ENCODE measurements at places on chromosomes 3 and 15.

DNA sequence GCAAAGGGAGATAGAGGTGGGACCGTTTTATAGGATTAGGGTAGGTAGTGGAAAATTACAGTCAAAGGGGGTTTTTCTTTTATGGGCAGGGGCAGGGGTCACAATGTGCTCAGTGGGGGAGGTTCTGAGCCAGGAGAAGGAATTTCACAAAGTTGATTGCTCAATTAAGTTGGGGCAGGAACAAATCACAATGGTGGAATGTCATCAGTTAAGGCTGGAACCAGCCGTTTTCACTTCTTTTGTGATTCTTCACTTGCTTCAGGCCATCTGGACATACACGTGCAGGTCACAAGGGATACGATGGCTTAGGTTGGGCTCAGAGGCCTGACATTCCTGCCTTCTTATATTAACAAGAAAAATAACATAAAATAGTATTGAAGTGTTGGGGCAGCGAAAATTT lies 453.8 kb downstream of the VGLL3 start:
- DNase-seq: no peak

GRCh38 chr3:45628746-45629145 lies 34.2 kb downstream of the LIMD1 start:
- DNase-seq: no peak

DNA sequence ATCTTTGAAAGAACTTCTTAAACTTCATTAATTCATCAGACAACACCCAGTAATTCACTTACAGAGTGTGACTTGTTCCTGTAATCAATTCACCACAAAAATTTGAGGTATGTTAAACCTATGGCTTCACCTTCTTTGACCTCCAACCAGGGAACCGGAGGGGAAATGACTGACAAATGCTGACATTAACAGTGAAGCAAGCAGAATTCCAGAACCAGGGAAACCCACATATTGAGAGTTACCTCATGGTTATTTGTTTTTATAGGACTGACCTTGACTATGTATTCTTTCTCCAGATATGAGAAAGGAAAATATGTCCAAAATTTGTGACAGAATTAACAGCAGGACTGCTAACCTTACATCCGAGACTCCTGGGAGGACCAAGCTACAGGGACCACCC lies 2.7 kb downstream of the P3H2 start:
- no peak for DNase-seq

GRCh38 chr3:126752303-126753190 lies 48.5 kb downstream of the CHCHD6 start:
- DNase-seq: peak; percentile 89

DNA sequence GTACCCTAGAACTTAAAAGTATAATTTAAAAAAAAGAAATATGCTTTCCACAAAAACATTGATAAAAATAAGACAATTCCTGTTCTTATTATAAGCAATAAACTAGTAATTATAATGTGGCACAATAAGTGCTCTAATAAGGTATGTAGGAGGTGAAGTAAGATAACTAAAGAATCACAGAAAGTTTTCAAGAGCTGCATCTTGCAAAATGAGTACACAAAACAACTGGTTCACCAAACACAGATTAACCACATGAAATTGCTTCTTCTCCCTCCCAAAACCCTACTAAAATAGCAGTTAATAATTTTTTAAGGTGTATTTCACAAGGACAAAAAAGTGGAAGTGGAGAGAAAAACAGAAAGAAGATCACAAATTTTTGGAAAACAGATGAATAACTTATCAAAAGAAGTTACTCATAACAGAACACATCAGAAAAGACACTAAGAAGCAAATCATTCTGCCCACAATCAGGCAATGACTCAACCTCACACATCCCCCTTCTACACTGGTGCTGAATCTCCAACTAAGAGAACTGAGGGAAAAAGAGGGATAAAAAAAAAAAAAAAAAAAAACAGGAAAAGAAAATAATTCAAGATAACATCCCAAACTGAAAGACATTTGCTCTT lies 64.2 kb downstream of the TBC1D5 start:
- no peak for DNase-seq

- no peak for DNase-seq
These were observed 43.4 kb downstream of the NSUN3 start for GRCh38 chr3:94106268-94106667.

DNA sequence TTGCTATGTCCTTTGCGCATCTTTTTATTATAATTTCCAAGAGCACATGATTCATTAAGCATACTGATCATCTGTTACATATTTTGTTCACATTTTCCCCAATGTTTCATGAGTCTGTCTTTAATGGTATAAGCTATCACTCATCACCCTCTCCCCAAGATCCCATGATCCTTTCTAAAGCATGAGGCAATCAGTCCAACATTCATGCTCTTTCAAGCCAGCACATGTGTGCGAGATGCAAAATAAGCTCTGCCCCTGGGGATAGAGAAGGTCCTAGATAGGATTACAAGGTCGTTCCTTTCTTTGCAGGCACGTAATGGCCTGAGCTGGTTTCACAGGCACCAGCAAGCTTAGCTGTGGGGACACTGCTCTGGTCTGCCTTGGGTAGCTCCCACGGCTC lies 32.2 kb upstream of the B3GNT5 start:
- DNase-seq: no peak

DNA sequence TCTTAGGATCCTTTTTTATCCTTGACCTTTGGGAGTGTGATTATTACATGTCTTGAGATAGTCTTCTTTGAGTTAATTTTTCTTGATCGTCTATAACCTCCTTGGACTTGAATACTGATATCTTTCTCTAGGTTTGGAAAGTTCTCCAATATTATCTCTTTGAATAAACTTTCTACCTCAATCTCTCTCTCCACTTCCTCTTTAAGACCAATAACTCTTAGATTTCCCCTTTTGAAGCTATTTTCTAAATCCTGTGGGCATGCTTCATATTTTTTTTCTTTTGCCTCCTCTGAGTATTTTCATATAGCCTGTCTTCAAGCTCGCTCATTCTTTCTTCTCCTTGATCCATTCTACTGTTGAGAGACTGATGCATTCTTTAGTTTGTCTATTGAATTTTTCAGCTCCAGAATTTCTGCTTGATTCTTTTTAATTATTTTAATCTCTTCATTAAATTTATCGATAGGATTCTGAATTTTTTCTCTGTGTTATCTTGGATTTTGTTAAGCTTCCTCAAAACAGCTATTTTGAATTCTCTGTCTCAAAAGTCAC lies 12.1 kb downstream of the USF3 start:
- no peak for DNase-seq

- DNase-seq: peak; percentile 79
These were observed 323.8 kb upstream of the DNAJC19 start for GRCh38 chr3:181313335-181313734.

- peak; percentile 29 for DNase-seq
These were observed 8.4 kb downstream of the SHF start for GRCh38 chr15:45179221-45179985.

DNA sequence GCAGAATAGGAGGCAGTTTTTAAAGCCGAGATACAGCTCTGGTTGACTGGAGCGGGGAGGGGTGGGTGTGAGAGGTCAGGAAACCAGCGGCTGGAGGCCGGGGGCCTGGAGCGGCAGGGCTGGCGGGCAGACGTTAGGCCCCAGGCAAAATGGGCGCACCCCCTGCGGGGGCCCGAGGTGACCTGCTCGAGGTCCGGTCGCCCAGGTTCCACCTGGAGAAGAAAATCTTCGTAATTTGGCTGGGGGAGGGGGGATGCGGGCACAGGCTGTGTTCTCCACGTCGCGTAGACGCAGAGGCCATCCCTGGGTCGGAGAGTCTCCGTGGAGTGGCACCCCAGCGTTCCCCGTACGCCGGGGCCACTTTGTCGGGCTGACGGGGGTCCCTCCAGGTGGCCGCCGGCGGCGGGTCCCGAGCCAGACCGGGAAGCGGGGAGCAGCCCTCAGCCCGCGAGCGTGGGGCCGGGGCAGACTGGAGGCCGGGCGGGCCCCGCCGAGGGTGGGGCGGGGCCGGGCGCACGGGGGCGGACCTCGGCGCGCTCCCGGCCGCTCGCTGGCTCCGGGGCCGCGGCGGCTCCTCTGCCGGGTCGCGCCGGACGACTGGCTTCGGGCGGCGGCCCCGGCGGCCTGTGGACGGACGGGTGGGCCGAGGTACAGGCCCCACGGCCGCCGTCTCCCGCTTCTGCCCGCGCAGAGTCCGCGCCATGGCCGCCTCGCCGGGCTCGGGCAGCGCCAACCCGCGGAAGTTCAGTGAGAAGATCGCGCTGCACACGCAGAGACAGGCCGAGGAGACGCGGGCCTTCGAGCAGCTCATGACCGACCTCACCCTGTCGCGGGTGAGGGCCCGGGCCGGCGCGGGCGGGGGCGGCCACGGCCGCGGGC lies at the start of gene CRTC3:
Gene CRTC3, plus strand, starts transcription at position 553 of the 879 bp plus-strand sequence. Its CDS starts 149 bp downstream, at position 702.
- DNase-seq: peak; percentile 48

DNA sequence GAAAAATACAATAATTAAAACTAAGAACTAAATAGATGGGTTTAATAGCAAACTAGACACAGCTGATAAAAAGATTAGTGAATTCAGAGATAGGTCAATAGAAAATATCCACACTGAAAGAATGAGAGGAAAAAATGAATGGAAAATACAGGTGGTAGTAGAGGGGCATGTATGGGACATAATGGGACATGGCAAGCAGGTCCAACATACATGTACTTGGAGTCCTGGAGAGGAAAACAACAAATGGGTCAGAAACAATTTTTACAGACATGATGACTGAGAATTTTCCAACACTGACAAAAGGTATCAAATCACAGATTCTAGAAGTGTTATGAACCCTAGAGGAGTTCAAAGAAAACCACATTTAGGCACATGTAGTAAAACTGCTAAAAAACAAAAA lies 68.4 kb downstream of the MTHFS start:
- DNase-seq: no peak

DNA sequence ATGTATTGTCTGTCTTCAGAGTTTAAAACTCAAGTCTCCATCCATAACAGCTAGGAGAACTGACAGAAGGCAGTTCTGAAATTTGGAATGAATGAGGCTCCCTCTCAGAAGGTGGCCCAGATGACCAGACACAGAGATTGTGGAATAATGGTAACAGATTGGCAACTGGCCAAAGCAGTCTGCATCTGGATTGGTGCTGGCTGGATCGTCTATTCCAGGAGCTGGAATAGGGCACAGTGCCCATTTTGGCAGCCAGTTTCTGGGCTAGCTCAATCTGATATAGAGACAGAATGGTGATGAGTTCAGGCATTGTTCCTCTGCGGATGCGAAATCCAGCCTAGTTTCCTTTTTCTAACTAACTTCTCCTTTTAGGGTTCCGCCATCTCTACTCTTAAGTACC lies 851.7 kb downstream of the PDCD6IP start:
- no peak for DNase-seq

DNA sequence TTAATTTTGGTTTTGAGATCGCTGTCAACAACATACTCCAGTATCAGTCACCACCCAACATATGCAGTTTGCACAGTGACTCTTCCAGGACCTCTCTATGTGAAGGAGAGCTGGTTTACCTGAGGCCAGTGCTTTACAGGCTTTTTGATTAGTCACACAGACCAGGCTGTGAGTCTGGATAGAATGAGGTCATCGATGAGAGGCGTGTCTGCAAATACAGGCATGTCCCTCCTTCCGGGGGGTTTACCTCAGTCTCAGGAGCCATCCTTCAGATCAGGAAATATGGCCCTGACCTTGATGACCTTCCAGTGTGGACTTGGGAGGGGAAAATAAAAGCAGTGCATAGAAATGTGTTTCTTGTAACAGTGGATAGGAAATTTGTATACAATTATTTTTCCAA lies 46.9 kb downstream of the KBTBD12 start:
- peak; percentile 26 for DNase-seq

GRCh38 chr15:67172172-67172571 lies 82.3 kb downstream of the AAGAB start:
- DNase-seq: no peak

DNA sequence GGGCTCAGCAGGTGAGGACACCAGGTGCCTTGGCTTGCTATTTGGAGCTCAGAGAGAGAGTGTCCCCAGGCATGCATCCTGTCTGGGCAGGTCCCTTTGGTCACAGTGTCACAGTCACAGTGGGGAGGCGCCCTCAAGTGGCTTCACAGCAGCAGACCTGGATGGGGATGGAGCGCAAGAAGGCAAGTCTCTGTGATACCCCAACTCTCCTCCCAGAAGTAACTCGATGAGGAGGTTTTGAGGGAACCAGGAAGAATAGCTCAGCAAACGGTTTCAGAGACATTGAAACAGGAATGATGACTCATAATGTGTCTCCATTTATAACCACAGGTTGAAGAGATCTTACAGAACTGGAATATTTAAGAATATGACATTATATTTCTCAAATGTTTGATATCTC lies 66.5 kb upstream of the SH3GL3 start:
- no peak for DNase-seq

GRCh38 chr3:32443478-32443877 lies 51.8 kb downstream of the CMTM7 start:
- no peak for DNase-seq

GRCh38 chr3:110576960-110577359 lies 494.7 kb upstream of the NECTIN3 start:
- DNase-seq: no peak

- DNase-seq: no peak
These were observed 14.7 kb upstream of the RAB6B start for GRCh38 chr3:133910422-133910821.

- no peak for DNase-seq
These were observed 133.2 kb downstream of the FILIP1L start for GRCh38 chr3:99981138-99981537.

- DNase-seq: no peak
These were observed 92.0 kb downstream of the SYNPR start for GRCh38 chr3:63370094-63370493.

- no peak for DNase-seq
These were observed 785.9 kb downstream of the GRM7 start for GRCh38 chr3:7646851-7647250.

Measured in NCI-H2081 (cell line).